ENCODE measurements at places on chromosomes 1 and 21.

- no peak for DNase-seq
Measured at GRCh38 chr1:244496186-244496585, 35.1 kb downstream of the CATSPERE start.

DNA sequence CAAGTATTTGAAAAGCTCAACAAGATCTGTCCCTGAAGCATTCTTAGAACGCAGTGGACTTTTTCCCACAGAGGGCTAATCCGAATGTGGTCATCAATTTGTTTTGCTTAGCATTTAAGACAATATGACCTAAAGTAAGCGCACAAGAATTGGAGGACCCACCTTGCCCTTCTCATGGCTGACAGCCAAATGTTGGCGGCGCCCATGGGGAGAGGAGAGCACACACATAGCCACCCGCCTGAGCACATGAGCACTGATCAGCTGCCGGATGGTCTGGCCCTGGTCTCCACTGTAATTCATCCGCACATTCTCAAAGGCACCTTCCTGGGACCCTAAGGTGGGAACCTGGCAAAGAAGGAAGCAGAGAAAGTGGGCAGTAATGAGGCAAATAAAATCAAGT, 52.4 kb downstream of the UBR4 start:
- no peak for DNase-seq

- no peak for DNase-seq
Measured at GRCh38 chr1:150371110-150371509, 7.2 kb downstream of the RPRD2 start.

GRCh38 chr1:198122693-198123092, 34.1 kb upstream of the NEK7 start:
- DNase-seq = no peak

DNA sequence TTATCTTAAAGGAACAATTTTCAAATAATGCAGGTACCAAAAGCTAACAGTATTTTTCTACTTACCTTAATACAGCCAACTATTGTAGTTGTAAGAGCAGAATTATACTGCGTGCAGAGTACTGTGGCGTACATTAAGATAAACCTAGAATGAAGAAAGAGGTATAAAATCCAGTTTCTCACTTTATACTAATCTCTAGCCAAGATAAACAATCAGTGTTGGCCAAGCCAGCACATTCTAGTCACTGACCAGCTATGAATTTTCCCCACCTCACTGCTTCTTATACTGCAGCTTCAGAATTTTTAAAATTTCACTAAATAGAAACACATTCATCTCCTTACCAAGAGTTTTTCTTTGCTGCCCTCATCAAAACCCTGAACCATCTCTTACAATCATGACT, 33.6 kb downstream of the SLC35D1 start:
- DNase-seq = no peak

- DNase-seq = no peak
Measured at GRCh38 chr1:234967121-234967520, 161.5 kb downstream of the TOMM20 start.

DNA sequence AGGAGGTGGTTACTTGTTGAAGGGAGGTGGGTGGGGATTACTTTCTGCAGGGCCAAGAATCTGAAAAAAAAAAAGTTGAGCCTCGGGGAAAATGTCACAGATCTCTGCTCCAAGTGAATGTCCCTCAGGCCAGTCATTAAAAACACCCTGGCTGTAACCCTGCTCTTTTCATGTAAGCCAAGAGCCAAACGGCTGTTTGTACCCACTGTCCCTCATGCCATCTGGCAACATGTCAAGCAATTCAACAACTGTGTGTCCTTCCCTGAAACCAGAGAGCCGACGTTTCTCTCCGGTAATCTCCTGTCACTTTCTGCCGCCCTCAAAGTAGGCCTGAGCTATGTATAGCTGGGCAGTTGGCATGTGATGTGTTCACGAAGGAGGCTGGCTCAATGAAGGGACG, 14.7 kb downstream of the CASQ2 start:
- peak; percentile 52 for DNase-seq

GRCh38 chr1:185934476-185935189, 200.4 kb downstream of the HMCN1 start:
- no peak for DNase-seq
